T-cell (primary cell): ENCODE measurements at places on chromosomes 1 and 21.

DNA sequence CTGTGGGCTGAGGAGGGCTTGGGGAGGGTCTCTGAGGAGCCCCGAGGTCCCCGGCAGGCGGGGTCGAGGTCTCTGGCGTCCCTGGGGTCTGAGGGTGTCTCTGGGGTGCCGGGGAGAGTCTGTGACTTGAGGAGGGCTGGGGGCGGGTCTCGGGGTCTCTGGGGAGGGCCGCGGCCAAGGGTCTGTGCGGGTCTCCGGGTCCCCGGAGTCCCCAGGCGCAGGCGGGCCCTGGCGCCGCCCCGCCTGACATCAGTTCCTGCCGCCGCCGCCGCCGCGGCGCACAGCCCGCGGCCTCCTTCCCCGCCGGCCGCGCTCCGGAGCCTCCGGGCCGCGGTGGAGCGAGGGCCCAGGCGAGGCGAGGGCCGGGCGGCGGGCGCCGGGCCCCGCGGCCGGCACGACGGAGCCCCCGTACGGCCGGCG, at the start of gene PLEKHM2:
PLEKHM2 (plus strand) TSS at position 279 of the 420 bp plus-strand sequence. CDS start 239 bp downstream, outside the sequence.
- peak; percentile 25 for DNase-seq

DNA sequence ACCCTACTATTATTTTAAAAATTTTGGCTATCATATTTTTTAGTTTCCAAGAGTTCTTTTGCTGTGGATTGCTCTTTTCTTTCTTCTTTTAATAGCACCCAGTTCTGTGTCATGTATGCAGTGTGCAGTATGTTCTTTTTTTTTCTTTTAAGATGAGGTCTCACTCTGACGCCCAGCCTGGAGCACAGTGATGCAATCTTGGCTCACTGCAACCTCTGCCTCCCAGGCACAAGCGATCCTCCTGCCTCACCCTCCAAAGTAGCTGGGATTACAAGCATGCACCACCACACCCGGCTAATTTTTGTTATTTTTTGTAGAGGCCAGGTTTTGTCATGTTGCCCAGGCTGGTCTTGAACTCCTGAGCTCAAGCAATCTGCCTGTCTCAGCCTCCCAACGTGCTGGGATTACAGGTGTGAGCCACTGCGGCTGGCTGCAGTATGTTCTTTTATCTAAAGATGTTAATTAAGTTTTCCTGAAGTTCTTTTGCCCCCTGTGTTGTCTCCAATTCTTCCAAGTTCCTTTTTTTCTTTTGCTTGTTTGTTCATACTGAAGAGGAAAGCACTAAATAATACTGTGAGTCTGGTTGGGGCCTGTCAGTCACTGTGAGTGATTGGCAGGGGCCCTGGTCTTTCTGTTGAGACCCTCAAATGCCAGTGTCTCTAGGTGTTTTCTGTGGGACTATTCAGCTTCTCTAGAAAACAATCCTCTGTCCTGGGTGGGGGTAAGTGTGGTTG, 17.5 kb upstream of the TTC22 start:
- DNase-seq = no peak

DNA sequence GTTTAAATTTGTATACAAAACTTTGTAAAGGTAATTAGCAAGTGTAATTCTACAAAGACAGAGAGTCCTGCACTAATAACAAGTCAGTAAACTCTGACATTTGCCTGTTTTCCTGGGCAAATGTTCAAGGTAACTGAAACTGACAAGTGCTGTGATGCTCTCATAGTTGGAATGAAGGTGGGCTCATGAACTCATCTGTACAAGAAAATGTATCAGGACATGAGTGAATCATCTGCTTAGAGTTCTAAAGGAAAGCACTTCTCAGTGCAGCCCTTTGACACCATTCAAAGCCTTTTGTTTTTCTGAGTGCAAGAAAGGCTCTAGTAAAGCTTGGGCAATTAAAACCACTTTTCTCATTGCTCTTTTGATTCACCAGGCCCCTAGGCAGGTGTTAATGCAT, 91.5 kb downstream of the UROD start:
- DNase-seq = no peak

- no peak for DNase-seq
Observed at GRCh38 chr1:17128361-17128760, 9.1 kb upstream of the PADI2 start.

DNA sequence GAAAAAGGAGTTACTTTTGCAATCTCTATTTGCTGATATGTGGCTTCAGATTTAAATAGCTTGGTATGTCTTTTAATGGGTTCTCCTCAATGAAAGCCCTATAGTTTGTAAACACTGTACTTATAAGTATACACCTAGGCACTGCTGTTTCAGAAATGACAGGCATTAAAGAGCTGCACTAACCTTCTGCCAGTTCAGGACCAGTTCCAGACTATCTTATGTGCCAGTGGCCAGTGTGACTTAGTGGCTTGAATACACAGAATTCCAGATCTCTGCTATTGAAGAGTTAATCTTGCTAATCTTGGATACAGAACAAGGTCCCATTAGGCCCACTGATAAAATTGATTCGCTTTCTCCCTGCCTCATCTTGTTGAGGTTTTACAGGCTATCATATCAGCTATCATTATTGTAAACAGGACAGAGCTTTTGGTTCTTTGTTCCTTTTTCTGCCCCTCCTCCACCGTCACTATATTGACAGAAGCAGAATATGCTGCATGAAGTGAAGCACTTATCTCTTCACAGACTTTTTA, 337.5 kb downstream of the LRRIQ3 start:
- no peak for DNase-seq

- DNase-seq = no peak
Observed at GRCh38 chr1:198860371-198860770, 221.5 kb downstream of the PTPRC start.

- DNase-seq = no peak
Observed at GRCh38 chr1:32496127-32496526, 31.3 kb downstream of the ZBTB8B start.
